ENCODE measurements at places on chromosomes 3 and 15.
A peak's percentile ranks its signal among the peaks of the same experiment; 100 is the strongest.

DNA sequence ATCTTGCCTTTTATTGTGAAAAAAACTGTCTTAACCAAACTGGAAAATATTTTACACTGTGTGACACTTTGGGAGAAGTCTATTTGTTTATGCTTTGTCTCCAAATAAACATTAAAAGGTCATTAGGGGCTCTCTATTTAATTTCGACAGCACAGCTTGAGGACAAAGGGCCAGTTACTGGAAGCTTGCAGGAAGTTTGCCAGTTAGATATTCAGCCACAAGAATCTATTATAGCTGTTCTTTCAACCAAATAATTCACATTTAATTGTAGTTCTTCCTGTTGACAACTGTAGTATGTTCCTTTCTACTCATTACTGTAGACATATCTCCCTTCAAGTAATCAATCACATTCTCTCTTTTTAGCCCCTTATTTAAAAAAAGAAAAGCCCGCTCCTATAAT, 6.1 kb downstream of the CP start:
- no peak for DNase-seq

DNA sequence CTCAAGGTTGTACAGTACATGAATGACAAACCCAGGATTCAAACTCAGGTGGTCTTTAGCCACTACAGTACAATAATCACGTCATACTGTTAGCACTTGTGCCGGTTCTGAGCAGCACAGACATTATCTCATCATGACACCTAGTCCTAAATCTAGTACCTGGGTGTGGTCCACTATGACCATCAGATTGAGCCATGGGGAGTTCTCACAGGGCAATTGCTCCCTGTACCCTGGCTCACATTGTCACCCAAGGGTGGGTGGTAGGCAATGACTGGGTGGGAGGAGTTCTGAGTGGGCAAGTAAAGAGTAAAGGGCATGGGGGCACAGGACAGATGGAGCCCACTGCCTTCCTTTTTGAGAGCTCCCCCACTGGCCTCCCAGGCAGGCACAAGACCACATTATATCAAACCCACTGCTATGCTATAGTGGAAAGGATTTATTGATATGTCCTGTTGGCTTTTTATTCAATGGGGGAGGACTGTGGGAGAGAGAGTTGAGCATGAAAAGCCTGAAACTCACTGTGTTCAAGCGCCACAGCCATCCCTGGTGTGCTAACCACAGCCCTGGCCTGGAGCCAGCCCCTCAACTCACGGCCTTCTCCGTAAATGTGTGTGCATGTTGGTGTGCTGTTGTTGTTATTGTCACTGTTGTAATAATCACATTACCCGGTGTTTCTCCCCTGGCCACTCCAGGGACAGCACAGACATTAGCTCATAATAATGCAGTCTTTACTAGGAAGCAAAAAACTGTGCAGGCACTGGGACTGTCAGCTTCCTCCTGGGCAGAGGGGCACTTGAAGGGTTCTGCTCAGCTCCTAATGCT, 27.3 kb downstream of the ADCY5 start:
- no peak for DNase-seq

DNA sequence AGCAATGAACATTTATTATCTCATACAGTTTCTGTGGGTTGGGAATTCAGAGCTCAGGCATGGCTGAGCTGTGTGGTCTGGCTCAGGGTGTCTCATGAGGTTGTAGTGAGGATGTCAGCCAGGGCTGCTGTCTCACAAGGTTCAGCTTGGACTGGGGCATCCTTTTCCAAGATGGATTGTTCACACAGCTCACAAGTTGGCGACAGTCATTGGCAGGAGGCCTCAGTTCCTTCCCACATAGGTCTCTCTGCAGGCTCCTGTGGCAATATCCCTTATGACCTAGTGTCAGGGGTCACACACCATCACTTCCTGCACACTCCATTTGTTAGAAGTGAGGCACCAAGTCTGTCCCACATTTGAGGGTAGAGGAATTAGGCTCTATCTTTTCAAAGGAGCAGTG, 56.0 kb downstream of the RPLP1 start:
- no peak for DNase-seq

GRCh38 chr15:63891768-63892133, 58.0 kb upstream of the HERC1 start:
- no peak for DNase-seq

DNA sequence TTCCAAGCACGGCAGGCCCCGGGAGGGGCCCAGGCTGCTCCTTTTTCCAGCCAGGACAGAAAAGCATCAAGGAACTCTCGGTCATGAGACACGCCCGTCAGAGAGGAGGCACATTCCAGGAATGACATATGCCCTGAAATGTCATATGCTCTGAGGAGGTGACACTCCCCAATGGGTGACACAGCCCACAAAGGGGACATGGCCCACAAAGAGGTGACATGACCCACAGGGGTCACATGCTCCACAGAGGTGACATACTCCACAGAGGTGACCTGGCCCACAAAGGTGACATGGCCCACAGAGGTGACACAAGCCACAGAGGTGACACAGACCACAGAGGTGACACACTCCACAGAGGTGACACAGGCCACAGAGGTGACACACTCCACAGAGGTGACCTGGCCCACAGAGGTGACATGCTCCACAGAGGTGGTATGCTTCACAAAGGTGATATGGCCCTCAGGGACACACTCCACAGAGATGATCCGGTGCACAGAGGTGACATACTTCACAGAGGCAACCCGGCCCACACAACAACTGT, 79.2 kb downstream of the ABHD5 start:
- peak; percentile 26 for DNase-seq

DNA sequence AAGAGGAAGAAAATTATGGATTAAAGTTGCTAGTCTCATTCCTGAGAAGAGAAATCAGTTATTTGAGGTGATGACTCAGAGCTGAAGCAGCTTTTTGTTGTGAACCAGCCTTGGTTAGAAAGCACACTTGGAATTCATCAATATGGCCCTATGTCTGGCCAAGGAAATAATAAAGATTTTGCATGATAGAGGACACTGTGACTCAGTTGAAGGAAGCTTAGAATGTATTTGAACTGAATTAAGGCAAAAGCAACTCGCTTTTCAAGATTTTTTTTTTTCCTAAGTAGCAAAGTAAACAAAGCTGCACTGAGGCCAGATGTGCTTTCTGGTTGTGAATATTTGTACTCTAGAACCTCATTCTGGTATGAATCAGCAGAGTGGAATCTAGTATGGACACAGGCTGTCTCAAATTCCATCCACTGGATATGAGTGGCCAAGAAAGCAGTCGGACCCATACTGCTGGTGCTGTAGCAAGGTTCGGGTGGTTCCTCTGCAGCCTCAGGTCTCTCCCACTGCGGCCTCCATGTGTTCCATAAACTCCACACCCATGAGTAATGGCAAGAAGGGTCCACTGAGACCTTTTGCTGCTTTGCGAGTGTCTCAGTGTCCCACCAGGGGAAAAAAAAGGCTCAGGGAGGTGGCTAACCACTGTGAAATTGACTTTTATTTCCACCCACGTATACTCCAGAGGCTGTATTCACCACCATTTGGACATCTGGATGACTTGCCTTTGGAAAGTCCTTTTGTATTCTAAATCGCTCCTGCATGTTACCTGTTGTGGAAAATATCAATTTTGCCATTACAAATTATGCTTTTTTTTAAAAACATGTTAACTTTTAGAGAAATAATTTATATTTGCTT, 53.1 kb downstream of the TGFBR2 start:
- no peak for DNase-seq

DNA sequence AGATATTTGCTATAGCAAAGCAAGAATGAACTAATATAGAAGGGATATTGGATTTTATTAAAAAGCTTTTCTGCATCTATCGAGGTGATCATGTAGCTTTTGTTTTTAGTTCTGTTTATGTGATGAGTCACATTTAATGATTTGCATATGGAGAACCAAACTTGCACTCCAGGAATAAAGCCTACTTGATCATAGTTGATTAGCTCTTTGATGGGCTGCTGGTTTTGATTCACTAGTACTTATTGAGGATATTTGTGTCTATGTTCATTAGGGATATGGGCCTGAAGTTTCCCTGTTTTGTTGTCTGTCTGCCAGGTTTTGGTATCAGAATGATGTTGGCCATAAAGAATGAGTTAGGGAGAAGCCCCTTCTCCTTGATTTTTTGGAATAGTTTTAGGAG, 310.7 kb downstream of the ARPP21 start:
- no peak for DNase-seq

- DNase-seq, result no peak
These were observed 62.8 kb downstream of the RASGRF1 start for GRCh38 chr15:79027532-79028410.

GRCh38 chr3:54004335-54004734, 112.7 kb upstream of the SELENOK start:
- no peak for DNase-seq

DNA sequence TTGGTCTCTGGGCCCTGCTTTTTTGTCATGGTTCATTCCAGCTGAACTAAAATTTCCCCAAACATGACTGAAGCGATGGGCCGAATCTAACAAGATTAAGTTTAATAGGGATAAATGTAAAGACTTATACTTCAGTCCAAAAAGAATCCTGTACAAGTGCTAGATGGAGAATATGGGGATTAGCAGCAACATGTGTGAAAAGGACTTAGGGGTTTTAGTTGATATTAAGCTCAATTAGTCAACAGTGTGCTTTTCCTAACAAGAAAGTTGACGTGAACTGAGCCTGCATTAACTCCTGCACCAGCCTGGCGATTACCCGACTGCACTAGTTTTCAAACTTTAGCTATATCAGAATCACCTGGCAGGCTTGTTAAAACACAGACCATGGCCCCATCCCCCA, 61.0 kb upstream of the BBX start:
- DNase-seq, result no peak

DNA sequence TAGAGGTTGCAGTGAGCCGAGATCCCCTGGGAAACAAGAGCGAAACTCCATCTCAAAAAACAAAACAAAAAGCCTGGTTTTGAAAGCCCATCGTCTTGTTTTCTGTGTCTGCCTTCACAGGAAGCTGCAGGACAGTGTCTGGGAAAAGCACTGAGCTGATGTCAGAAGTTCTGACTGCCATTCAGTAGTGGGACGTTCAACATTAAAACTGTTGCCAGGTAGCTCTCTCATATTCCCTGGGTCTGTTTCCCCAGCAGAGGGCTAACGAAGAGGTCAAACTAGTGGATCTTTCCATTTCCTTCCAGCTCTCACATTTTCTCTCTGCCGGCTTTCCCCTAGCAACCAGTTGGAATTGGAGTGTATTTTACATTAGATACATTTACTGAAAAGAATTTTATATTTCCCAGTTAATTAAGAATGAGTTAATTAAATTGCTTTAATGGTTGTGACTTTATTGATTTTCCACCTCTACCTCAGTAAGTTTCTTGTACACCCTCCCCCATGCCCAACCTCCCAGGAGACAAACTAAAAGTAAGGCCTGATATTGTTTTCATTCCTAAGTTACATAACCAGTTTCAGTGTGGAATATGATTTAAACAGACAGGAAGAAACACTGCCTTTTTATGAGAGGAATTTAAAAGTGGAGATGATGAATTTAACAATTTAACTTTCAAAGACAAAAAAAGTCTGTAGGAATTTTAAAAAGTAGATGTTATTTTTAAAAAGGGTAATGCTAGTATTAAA, 29.9 kb downstream of the RCN2 start:
- DNase-seq, result no peak

DNA sequence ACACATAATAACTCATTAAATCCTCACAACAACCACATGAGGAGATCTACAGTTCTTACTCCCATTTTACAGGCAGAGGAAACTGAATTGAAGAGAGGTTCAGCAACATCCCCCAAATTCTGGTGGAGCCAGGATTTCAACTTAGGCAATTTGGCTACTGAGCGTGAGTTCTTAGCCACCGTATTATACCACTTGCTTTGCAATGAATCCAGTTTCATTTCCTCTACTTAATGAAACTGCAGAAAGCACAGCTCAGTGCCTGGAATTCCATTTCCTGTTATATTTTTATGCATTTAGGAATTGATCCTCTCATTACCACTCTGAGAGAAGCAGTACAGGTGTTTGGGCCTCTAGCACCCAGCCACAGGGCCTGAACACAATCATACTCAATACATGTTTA, 4.3 kb downstream of the ZNF860 start:
- no peak for DNase-seq

DNA sequence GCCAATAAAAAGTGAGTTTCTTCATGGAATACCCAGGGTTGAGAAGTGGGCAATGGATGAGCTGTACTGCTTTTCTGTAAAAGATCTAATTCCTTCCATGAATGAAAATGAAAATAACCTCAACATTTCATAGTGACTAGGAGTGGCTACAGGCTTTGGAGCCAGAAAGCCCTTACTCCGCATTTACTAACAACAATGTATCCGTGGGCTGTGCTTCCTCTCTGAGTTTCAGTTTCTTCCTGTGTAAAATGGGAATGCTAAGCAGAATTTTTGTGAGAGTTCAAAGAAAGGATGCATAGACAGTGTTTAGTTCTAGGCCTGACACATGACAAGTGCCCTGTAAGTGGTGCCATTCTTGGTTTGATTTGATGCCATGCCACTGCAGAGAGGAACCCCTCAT, 47.5 kb upstream of the TM4SF1 start:
- DNase-seq, result no peak
